ENCODE measurements at places on chromosomes 7 and 10. TPM values are rescaled to one million over a fixed set of nuclear protein-coding genes. Genes with fewer than 3 reads are reported as not detected.

The PTPRN2 gene
- 0.77 TPM for total RNA-seq

The SUGCT gene
- 1.0 TPM for total RNA-seq

The OGDH gene
- total RNA-seq: 28.9 TPM

The SPDYE1 gene
- not detected for total RNA-seq

The MUC12 gene
- total RNA-seq: 16.2 TPM

The PRRT4 gene
- 0.36 TPM for total RNA-seq

The DNAH11 gene
- total RNA-seq: 0.21 TPM

The HHEX gene
- total RNA-seq: 13.1 TPM

The PDE6C gene
- total RNA-seq: not detected

The PHKG1 gene
- total RNA-seq: 0.52 TPM

The BICC1 gene
- total RNA-seq: 20.5 TPM

The OAT gene
- total RNA-seq: 67.2 TPM

The AZGP1 gene
- total RNA-seq: not detected

The GRM3 gene
- total RNA-seq: not detected

The FAM241B gene
- 18.8 TPM for total RNA-seq

The LRRD1 gene
- total RNA-seq: not detected

The BAMBI gene
- 13.7 TPM for total RNA-seq

The MEIG1 gene
- total RNA-seq: 1.00 TPM

The SLC18A3 gene
- not detected for total RNA-seq

The CARD11 gene
- 1.3 TPM for total RNA-seq

The SLC26A4 gene
- total RNA-seq: not detected

The RSPH10B2 gene
- not detected for total RNA-seq

The CCDC172 gene
- not detected for total RNA-seq

The MEST gene
- total RNA-seq: 42.6 TPM

The FZD1 gene
- total RNA-seq: 2.2 TPM

The SPDYE6 gene
- not detected for total RNA-seq

The PRLHR gene
- not detected for total RNA-seq

The HOXA9 gene
- total RNA-seq: 0.32 TPM

The RAPGEF5 gene
- total RNA-seq: 0.18 TPM

The CLCN1 gene
- not detected for total RNA-seq

The TRIL gene
- not detected for total RNA-seq

The GPR141 gene
- not detected for total RNA-seq

The DPP6 gene
- total RNA-seq: not detected

The NOC3L gene
- total RNA-seq: 13.1 TPM

The GPR26 gene
- total RNA-seq: not detected

The HYAL4 gene
- total RNA-seq: not detected

The CFAP46 gene
- total RNA-seq: 1.5 TPM

The TUBB8 gene
- total RNA-seq: not detected

The PDGFA gene
- 31.2 TPM for total RNA-seq

The SRI gene
- 123 TPM for total RNA-seq

The ANXA8L1 gene
- 120 TPM for total RNA-seq

The ACBD7 gene
- 0.71 TPM for total RNA-seq

The SPOCK2 gene
- total RNA-seq: 0.39 TPM

The TEX47 gene
- not detected for total RNA-seq

The XPNPEP1 gene
- total RNA-seq: 34.5 TPM

The TCAF1 gene
- total RNA-seq: 18.6 TPM

The PRKG1 gene
- total RNA-seq: not detected

The IDI2 gene
- total RNA-seq: not detected

The CRPPA gene
- total RNA-seq: 0.25 TPM

The SLC26A5 gene
- not detected for total RNA-seq
